ENCODE measurements at places on chromosomes 11 and 22.

DNA sequence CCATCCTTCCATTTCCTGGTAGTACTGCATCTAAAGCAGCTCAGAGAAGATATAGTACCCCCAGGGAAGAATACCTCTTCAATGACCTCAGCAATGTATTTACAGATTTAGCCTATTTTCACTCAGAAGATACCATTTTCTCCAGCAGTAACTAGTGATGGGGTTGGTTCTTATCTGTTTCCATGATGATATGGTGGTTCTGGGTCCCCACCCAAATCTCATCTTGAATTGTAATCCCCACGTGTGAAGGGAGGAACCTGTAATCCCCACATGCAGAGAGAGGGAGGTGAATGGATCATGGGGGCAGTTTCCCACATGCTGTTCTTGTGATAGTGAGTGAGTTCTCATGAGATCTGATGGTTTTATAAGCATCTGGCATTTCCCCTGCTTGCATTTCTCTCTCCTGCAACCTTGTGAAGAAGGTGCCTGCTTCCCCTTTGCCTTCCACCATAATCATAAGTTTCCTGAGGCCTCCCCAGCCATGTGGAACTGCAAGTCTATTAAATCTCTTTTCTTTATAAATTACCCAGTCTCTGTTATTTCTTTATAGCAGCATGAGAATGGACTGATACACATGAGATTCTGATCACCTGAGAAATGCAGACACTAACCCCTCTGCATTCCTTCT lies 139.2 kb downstream of the CCDC81 start:
- no peak for DNase-seq

DNA sequence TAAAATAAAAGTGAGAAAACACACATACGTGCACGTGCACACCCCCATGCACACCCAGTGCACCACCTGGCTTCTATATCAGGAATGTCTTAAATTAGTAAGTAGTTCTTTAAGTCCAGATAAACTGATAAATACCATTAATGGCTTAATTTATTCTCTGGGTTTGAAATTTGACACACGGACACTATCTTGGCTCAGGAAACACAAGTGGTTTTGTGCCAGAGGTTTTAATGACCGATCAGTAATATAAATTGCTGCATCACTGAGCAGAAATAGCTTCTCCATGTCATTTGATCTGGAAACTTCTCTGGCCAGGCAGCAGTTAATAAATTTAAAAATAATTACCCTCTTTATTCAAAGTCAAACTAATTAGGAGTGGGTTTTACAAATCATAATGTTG lies 101.5 kb upstream of the NNMT start:
- DNase-seq: no peak

- no peak for DNase-seq
These were observed 30.9 kb downstream of the SMIM38 start for GRCh38 chr11:69186316-69187260.

DNA sequence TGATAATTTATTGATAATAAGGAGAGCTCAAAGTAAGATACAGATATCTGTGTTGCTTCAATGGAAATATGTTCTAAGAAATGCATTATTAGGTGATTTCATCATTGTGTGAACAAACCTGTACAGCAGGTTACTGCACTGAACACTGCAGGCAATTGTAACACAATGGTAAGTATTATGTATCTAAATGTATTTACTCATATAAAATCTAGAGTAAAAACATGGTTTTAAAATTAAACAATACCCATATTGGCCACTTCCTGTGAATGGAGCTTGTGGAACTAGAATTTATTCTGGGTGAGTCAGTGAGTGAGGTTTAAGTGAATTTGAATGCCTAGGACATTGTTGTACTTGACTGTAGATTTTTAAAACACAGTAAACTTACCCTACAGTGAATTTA lies 722.9 kb upstream of the RAG2 start:
- no peak for DNase-seq

- no peak for DNase-seq
These were observed 16.6 kb downstream of the ASCC2 start for GRCh38 chr22:29821291-29822016.

DNA sequence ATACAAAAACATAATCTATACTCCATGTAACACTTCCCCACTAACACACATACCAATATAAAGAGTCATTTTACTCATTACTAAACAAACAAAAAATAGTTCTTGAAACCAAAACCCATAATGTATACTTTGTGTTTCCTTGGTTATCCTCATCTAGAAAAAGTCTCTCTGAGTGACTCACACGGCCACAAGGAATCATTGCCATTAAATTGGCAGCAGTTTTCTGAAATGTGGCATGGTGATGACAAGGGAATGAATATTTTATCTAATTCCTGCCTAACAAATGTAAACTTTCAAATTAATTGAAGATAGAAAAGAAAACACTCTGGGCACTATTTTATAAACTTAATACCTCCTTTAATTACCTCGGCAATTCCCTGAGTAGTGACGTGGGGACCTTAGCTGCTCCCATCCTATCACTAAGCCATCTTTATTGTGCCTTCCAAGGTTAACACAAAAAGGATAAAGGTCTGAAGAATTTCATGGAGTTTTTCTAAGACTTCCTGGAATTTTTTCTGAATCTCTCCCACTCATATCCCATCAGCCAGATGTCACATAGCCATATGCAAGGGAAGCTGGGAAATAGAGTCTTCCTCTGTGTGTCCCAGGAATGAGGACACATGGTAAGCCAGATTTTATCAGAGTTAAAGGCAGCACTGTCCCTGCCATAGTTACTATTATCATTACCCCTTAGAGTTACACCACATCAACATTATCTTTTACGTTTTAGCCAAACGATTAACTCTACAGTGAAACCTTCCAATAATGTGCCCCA lies 857.2 kb upstream of the TENM4 start:
- no peak for DNase-seq
